ENCODE measurements at places on chromosomes 5 and 9.

DNA sequence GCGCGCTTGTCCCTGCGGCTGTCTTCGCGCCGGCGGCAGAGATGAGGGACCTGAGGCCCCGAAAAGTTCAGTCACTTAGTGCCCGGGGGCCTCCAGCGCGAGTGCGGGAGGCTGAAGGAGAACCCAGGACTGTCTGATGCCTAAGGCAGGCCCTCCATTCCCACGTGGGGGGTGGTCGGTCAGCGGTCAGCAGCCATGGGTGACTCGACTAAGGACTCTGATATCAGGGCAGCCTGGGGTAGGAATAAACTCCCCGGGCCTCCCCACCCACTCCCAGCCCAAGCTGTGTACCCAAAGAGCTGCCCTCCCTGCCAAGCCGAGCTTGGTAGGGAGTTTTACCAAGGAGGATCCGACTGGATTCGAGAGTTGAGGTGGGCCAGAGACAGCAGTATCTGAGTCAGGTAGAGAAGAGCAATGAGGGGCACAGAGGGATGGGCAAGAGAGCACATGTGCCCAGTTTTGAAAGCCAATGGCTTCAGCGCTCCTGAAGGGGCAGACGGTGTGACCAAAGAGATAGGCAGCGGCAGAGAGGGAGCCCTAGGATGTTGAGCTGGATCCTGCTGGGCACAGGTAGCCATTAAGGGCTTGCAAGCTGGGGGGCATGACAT, 787 bp downstream of the FGFR4 start:
- no peak for DNase-seq

DNA sequence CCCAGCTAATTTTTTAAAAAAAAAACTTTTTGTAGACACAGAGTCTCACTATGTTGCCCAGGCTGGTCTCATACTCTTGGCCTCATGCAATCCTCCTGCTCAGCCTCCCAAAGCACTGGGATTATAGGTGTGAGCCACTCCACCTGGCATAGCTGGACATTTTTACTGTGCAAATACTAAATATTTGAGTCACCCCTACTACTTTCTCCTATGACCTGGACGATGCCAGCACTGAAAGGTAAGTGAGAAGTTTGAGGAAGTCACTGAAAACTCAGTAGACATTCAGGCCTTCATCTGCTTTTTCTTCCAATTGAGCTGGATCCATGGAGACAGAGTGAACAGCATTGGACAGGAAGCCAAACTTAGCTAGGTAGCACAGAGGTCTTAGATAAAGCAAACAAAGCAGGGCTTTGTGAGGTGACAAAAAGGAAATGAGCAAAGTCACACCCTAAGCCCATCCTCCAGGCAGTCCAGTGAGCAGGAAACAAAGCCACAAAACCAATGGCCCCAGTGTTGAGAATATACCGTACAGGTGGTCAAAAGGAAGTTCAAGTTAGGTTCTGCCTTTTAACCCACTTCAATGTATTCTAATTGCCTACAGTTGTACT, 192.6 kb upstream of the RASA1 start:
- no peak for DNase-seq

- DNase-seq: no peak
Measured at GRCh38 chr5:97093193-97093592, 49.2 kb downstream of the LIX1 start.

GRCh38 chr9:113364951-113365350, 11.8 kb downstream of the HDHD3 start:
- no peak for DNase-seq

GRCh38 chr5:9363026-9363425, 182.8 kb downstream of the SEMA5A start:
- no peak for DNase-seq

GRCh38 chr9:22134390-22134789, 125.3 kb upstream of the CDKN2B start:
- DNase-seq: no peak

DNA sequence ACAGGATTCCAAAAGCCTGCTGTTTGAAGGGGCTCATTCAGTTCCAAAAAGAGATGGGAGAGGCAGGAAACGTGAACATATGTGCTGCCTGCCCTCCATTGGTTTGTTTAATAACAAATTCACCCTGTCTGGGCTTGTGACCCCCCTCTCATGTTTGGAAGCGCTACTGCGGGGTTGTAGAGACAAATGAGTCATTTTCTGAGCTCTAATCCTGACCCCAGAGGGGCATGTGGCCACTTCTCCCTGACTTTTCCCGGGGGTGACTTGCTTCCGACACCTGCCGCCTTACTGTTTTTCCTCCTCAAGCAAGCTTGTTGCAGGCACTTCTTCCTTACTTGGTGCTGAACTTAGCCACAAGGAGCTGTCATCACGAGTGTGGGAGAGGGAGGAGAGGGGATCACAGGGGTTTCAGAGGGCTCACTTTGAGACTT, 75.9 kb downstream of the LMNB1 start:
- no peak for DNase-seq

GRCh38 chr9:74977287-74977686, 24.6 kb upstream of the C9orf40 start:
- no peak for DNase-seq

DNA sequence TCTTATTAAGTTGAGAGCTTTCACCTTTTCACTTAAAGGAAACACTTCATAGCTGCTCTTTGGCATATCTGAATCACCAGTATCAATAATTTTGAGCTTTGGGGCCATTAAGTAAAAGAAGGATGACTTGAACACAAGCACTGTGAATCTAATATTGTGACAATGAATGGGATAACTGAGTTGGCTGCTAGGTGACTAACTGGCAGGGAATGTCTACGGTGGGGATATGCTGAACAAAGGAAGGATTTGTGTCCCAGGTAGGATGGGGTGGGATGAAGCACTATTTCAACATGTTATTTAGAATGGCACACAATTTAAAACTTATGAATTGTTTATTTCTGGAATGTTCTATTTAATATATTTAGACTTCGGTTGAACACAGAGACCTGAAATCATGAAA, 123.6 kb downstream of the TEX10 start:
- DNase-seq: no peak

DNA sequence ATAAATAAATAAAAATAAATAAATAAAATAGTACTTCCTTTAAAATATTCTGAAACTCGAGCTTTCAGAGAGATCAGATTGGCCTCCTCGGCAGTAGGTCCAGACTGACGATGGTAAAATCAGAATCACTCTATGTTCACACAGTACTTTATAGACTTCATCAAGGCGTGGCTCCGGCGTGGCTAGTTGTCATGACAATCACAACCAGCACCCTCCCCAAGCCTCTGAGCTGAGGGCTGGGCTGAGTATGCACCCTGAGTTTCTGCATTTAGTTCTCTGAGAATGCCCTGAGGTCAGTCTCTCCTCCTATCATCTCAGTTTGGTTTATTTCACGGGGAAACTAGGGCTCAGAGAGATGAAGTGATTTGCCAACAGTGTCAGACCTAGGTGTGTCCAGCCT, 43.3 kb upstream of the BARHL1 start:
- no peak for DNase-seq

GRCh38 chr5:80912479-80912878, 47.7 kb upstream of the RASGRF2 start:
- DNase-seq: no peak

DNA sequence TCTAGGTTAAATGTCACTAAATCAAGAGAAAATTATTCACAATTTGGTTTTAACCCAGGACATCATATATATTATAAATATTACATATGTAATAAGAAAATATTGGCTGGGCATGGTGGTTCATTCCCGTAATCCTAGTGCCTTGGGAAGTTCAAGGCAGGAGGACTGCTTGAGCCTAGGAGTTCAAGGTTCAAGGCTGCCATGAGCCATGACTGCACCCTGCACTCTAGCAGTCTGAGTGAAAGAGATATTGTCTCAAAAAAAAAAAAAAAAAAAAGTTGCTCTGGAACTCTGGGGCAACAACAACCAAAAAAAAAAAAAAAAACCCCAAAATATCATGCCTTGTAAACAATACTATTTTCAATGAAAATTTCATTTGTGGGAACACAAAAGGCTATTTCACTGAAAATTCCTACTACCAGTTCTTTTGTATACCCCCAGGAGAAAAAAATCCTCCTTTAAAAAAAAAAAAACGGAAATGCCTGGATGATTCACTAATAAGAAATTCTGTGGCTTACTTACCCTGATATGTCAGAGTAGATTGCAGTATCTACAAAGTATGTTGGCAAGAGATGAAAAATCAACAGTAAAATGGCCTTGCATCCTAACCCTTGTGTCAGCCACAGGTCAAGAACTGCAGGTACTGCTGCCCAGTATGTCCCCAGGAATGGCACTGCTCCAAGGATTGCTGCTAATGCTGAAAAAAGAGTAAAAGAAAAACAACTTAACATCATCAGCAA, 22.6 kb upstream of the CTNNAL1 start:
- no peak for DNase-seq

DNA sequence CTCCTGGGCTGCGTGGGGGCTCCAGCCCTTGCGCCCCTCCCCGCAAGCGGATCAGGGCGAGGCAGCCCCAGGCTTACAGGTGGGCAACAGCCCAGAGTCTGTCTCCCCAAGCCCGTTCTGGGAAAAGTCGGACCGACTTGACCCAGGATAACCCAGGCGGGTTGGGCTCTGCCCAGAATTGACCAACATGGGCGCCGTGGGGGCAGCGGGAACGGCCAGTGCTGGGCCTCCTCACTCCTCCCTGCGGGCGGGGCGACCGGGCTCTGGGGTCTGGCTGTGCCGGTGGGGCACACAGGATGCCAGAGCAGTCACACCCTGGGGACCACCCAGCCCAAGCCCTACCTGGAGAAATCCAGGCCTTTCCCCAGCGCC, 15.3 kb upstream of the SYNPO start:
- DNase-seq: no peak

GRCh38 chr9:15711931-15712330, 159.1 kb downstream of the CCDC171 start:
- DNase-seq: no peak

GRCh38 chr9:127149010-127149409, 26.6 kb upstream of the ANGPTL2 start:
- no peak for DNase-seq

DNA sequence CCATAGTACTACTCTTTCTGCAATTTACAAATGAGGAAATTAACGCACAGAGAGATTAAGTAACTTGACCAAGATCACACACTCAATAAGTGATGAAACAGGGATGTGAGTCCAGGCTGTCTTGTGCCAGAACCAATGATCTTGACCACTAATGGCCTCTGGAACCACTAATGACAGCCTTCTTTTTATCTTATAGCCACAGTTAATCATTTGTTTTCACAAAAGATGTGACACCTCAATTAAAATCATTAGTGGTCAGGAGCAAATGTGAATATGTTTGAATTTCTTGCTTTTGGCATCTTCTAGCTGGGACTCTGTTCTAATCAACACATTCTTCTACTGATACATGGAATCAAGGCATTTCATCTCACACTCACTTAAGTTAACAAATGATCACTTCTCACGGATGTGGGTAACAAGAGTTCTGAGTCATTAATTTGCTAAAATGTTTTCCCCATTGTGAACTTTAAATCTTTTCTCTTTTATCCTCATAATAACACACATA, 102.7 kb upstream of the CD180 start:
- DNase-seq: no peak

- no peak for DNase-seq
Measured at GRCh38 chr5:138927979-138928378, 52.8 kb upstream of the LRRTM2 start.

GRCh38 chr9:123087359-123087888, 54.0 kb downstream of the GPR21 start:
- no peak for DNase-seq

GRCh38 chr5:68292316-68292715, 76.8 kb downstream of the PIK3R1 start:
- no peak for DNase-seq

DNA sequence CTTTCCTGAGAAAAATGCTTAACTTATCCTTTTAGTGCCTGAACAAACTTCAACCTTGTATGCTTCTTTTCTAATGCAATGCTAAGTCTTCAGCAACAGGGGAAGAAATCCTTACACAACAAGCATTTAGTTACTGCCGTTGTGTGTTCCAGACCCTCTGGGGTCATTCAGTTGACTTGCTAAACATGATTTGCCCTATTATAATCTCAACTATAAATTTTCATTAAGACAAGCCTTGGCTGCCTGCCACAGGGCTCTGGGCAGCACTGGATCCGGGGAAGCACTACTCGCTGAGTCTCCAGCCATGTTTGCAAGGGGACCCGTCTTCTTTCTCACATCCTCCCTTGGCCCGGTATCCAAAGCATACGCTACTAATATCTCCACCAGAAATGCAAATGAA, 58.1 kb downstream of the PTCH1 start:
- DNase-seq: no peak

- DNase-seq: no peak
Measured at GRCh38 chr9:126523611-126524111, 90.1 kb upstream of the LMX1B start.

- no peak for DNase-seq
Measured at GRCh38 chr5:154698763-154699162, 56.4 kb upstream of the LARP1 start.

GRCh38 chr5:112142769-112143270, 276.3 kb downstream of the EPB41L4A start:
- DNase-seq: no peak
